Stimulated activated CD4-positive, alpha-beta T cell treated with anti-CD3 and anti-CD28 coated beads, Interleukin-4, amount 100 ng/mL, for 24 hours (primary cell): ENCODE measurements at places on chromosomes 1 and 21.

- no peak for DNase-seq
These were observed 24.6 kb upstream of the FCRL3 start for GRCh38 chr1:157725221-157725577.

DNA sequence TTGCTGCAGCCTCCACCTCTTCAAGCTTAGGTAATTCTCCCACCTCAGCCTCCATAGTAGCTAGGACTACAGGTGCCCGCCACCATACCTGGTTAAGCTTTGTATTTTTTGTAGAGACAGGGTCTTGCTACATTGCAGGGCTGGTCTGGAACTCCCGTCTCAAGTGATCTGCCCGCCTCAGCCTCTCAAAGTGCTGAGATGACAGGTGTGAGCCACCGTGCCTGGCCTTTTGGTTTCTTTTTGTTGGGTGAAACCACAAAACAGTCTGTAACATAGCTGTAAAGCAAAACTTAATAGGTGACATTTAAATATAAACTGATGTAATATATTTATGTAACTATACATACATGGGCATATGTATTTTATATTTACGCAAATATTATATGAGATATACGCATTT is 3.1 kb upstream of the DNAJC11 start:
- no peak for DNase-seq

DNA sequence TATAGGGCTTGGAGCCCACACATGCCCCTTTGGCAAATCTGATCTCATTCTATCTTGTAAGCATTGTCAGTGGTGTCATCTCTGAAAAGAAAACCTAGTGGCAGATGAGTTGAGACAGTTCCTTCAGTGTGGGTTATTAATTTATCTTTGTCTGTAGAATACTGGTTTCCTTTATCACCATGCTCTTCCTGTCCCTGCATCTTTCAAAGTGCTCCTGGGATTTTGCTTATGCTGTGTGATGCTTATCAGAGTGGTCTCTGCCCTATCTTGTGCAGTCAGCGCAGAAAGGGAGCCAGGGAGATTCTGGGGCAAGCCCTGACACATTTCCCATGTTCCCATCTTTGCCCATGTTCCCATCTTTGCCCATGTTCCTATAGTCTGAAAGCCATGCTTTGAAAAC is 402.9 kb downstream of the RWDD3 start:
- no peak for DNase-seq

DNA sequence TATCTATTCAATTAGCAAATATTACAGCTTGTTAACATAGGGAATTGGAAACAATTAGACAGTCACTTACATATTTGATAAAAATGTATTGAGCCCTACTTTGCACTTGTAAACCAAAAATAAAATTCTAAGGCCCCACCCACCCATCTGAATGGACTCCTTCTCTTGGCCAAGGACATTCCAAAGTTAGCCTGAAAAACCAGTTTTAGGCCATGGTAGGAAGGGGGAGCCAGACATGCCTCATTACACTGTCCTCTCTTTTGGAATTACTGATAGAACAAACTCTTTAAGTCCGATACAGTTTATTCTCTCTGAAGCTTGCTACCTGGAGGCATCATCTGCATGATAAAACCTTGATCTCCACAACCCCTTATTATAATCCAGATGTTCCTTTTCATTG is 28.0 kb upstream of the TSPAN2 start:
- DNase-seq = no peak

DNA sequence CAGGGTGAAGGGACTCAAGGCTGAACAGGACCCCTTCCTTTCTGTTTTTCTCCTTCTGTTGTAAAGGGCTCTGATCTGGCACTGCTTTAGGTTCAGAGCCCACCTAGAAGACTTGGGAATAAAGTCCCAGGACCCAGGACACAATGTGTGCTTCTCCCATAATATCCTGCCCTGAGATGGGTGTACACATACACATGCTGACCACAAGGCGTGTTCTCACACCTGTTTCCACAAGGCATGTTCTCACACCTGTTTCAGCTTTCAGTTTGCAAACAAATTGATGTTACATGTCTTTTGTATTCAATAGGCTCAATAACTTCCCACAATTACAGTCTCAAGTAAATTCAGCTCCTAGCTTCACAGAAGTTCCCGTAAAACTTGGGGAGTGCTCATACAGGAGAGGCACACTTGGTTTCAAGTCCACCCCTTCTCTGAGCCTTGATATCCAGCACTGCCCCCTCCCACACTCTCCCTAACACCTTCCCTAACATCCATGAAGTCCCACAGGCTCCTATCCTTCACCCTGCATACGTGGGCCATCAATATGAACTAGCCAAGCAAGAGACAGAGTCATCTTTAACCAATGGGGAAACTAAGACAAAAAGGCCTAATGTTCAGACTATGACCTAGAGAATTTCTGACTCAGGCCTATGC is 41.7 kb downstream of the ERI3 start:
- DNase-seq = no peak

DNA sequence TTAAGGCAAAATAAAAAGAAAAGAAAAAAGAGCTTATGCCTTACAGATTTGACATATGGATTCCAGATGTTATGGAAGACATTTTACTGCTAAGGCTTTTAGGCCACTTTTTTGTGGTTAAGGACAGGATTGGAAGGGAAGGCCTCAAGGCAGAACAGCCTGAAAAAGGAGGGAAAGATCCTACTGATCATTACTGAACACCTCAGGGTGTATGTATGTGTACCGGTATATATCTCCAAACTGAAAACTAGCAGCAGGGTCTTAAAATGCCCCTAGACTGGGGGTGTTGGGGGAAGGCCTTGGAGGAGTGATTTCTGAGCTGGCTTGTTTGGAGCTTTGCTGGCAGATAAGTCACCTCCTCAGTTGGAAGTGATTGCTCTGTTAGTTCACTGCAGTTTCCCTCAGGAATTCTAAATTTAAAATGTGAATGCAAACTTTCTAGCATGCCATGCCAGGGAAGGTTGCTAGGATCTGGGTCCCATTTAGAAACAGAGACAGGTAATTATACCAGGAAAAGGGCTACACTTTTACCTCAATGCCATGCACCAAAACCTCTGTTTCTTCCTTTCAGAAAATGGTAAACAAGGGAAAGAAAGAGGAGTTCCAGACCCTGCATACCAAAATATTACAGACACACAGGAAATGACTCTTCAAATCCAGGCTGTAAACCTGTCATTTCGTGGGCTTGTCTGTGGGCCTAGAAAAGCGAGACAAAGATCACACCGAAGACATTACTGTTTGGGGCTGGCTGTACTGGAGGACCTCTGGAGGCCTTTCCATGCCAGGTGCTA is 15.0 kb downstream of the C1orf52 start:
- no peak for DNase-seq

GRCh38 chr1:11256299-11256698 is 6.1 kb downstream of the MTOR start:
- DNase-seq = no peak

DNA sequence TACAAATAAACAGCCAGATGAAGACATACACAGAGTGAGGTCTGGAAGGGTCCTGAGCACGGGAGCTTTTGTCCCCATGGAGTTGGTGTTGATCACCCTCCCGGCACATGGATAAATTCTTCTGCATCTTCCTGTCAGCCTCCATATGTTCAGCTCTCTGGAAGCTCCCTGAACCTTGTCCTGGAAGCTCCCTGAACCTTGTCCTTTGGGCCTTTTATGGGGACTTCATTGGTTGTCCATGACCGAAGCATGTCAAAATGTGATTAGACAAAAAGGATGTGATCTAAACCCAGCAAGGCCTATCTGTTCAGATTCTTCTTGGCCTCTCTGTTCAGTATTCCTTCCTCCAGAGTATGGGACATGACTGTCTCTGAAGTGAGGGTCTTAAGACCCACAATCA is 25.4 kb upstream of the RNF11 start:
- no peak for DNase-seq

DNA sequence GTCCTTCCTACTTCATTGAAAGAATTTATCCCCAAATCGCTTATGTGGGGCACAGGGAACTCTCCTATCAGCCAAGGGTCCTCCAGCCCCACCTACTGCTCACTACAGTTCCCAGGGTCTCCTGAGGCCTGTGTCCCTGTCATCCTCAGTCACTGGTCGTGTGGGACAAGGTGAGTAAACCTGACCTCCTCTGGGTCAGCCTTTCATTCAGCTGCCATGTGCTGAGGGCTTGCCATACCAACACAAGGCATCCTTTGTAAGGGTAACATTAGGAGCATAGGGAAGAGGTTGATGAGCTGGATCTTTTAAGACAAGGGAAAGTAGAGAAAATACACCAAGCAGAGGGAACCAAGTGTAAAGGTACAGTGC is 11.2 kb upstream of the SNAPIN start:
- no peak for DNase-seq

DNA sequence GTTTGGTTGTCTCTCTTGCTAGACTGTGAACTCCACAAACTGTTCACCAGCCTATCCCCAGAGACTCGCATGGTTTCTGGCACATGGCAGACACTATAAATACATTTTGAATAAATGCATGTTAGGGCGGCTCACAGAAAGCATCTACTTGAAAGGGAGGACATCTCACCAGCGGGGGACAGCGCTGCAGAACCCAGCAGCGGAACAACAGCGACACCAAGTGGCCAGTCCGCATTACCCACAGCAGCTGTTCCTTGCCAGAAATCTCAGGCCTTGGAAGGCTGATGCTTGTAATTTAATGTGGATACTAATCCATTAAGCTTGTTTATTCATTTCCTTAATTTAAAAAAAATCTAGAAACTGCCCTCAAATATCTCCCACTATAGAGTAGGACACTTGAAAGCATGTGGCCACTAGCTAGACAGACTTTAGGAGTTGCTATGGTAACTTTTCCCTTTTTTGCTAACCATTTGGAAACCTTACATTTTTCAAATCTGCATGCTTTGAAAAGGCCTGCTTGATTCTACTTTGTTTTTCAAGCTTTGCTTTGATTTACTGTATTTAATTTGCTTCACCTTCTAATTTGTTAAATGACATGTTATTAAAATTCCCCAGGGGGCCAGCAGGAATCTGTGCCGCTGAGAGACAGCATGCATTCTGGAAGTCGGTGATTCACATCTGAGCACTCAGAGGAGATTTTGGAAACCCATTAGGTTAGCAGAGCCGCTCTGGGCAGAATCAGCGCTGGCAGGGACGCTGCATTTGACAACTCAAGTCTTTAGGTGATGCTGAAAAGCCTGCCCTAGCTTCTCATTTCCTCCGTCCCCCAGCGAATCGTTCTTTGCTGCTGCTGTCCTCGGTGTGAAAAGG is 63.5 kb upstream of the SSX2IP start:
- peak; percentile 80 for DNase-seq

- no peak for DNase-seq
These were observed 129.5 kb downstream of the TRABD2B start for GRCh38 chr1:47867438-47868347.

DNA sequence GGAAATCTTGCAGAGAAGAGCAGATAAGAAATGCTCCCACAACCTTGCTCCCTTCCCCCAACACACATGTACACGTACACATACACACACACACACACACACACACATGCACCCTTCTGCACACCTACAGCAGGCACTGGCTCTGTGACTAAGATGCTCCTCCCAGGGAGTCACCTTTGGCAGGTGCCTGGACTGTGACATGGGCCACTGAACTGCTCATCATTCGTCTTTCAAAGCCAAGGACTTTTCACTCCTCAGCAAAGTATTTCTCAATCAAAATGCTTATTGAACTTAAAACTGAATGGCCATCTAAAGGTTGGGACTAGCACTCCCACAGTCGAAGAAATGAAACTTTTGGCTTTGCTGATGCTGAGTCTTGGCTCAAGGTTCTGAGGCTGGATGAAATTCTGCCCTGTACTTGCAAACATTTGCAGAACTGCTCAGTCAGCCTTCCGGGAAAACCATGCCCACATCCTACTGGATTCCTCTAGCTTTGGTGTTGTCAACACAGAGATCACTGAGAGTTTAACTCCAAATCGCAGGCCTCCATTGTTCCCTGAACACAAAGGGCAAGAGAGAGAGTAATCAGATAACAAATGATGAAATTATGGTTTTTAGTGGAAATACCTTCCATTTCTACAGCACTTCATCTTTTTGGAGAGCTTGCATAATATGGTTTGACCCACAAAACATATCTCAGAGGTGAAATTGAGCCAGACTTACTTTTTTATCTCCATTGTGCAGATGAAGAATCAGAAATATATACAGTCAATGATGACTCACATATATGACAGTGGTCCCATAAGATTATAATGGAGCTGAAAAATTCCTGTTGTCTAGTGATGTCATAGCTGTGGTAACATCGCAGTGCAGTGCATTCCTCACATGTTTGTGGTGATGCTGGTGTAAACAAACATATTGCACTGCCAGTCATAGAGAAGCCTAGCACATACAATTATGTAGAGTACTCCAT is 72.4 kb upstream of the BCAR3 start:
- DNase-seq = no peak

DNA sequence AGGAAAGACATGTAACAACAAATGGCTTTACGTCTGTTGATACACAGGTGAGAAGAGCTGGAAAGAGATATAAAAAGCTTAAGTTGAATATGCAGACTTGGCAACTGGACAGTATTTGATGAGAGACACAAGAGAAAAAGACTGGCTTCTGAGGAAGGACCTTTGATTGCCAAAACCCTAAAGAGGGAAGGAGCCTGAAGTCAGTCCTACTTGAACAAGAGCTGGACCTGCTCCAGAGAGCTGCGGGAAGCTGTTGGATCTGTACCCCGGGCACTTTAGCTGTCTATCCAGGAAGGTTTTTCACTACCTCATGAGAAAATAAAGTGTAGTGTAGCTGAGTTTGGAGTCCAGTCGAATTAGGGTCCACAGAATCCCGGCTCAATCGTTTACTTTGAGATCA is 25.3 kb upstream of the LRRC8B start:
- no peak for DNase-seq

DNA sequence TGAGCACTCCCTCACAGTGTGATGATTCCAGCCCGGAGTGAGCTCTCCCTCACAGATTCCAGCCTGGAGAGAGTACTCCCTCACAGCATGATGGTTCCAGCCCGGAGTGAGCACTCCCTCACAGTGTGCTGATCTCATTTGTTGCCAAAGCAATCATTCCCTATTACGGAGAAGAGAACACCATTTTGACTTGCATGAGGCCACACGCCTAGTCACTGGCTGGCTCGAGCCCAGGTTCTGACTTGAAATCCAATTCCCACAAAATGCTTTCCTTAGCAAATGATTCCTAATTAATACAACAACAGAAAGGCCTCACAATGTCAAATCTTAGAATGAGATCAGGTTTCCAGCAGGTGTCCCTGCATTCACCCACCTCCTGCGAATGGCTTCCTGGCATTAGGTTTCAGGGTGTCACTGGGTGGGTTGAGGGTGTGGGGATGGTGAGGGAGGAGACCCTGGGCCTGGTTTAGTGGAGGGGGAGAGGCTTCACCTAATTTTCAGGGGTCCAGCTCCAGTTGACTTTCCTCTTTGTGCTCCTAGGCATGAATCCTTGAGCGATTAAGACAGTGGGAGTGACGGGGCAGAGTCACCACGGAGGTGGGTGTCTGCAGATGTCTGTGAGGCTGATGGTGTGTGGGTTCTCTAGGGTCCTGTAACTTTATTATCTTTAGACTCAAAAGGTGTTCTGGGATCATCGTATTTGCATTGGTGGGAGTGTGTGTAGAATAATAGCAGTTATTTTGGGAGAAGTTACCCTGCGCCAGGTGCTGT is 158.5 kb downstream of the KCNJ6 start:
- DNase-seq = no peak

GRCh38 chr1:48470950-48471690 is 884 bp downstream of the SPATA6 start:
- no peak for DNase-seq
